ENCODE measurements at places on chromosomes 4 and X.

DNA sequence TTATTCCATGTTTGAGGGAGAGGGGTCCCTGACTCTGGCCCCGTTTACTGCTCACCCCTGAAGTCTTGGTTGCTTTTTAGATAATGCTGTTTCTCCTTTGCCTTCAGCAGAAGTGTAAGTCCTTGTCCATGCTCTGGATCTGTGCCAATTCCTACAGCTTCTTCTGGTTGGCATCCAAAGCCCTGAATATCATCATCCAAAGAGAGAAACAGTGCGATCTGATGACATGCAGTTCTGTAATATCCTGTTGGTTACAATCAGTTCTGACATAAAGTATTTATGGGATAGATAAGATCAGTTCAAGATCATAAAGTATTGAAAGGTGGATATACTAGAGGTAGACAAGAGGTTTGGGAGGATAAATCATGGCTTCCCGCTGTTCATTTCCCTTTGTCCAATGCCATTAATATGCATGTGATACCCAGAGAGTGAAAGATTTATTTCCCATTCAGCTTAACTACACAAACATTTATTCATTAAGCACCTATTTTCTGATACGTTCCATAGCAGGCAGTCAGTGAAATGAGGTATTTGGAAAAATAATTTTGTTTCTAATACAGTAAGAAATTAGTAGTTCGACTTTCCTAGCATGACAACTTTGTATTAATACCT is 53.2 kb upstream of the TMEM150C start:
- DNase-seq: no peak

DNA sequence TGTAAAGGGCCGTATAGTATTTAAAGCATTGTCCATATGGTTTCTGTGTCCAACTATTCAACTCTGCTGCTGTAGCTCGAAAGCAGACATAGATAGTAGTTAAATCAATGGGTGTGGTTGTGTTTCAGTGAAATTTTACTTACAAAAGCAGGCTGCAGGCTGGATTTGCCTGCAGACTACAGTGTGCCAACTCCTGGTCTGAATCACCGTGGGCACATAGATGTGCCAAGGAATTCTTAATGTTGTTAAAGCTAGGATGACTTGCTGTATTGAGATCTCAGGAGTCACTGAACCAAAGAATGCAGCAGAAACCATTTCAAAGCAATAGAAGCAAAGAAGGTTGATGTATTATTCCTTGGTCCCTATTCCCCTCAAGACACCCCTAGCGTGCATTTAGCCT is 379.0 kb downstream of the STIM2 start:
- no peak for DNase-seq

DNA sequence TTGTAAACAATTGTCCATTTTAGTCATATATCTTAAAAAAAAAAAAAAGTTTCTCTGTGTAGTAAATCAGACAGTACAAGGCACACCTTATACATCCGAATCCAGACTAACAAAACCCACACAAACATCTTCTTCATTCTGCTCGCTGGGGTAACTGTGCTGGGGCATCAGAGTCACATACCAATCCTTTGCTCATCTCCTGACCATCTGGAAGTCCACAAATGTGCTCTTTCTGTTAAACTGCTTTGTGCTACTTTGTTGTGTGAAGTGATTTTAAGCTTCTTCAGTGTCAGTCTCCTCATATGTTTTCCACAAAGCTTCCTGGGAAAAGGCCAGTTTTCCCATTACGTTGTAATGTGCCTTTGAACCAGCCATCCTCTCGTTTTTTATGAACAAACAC is 86.2 kb upstream of the CBR4 start:
- DNase-seq: no peak

GRCh38 chr4:13169731-13170525 is 314.2 kb downstream of the RAB28 start:
- no peak for DNase-seq

DNA sequence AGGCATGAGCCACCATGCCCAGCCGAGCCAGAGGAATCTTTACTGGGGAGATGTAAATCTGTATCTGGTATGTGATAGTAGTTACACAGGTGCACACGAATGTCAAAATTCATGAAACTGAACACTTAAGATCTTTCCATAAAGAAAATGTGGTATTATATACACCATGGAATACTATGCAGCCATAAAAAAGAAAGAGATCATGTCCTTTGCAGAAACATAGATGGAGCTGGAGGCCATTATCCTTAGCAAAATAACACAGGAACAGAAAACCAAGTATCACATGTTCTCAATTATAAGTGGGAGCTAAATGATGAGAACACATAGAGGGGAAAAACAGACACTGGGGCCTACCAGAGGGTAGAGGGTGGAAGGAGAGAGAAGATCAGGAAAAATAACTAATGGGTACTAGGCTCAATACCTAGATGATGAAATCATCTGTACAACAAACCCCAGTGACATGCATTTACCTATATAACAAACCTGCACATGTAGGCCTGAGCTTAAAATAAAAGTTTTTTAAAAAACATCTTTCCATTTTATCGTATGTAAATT is 7.8 kb downstream of the TMEM156 start:
- DNase-seq: no peak

DNA sequence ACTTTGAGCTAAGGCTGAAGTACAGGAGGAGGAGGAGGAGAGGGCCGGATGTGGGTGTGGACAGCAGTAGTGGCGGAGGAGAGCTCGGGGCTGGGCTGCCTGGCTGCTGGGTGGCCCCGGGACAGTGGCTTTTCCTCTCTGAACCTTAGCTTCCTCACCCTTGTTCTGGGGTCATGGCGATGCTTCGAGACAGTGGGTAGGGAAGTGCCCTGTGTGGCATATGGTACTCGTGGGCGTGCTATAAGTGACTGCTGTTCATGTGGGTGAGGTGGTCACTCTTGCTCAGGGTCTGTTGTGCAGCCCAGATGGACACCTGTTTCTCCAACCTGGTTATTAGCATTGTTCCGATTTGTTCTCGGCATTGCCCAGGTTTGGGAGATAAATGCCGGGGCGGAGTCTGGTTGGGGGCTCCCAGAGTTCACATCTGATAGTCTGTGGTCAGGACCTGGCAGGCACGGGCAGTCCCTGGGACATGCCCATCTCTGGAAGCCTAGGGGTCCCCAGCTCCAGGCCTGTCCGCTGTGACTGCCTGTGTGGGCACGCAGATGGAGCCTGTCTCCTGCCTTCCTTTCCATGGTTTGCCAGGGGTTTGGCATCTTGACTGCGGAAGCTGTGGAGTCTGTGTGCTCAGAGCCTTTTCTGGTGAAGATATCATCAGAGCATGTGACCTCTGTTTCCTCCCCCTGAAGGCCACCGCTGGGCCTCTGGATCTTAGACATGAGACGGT is 4.9 kb upstream of the CPZ start:
- no peak for DNase-seq

GRCh38 chr4:145189981-145190380 is 9.6 kb upstream of the OTUD4 start:
- no peak for DNase-seq

All from left cardiac atrium (tissue), 4 donors.